ENCODE measurements at places on chromosomes 4 and X.

DNA sequence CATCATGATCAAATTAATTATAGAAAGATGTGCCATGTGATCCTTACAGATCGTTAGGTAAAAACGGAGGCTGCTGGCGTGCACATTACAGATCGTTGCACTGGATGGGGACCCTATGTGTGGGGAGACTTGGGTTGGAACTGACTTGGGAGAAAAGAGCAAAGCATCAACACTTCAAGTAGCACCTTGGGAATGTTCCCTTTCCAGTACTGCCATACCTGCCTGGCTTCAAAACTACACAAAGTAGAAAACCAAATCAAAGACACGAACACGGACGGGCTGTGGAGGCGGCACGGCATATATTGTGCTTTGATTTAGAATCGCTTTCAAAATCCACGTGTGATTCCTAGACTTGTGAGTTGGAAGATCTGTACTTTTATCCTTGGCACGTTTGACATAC is 898 bp downstream of the CMC4 start:
- no peak for DNase-seq

- DNase-seq, result no peak
Observed at GRCh38 chrX:112058255-112058654, 24.3 kb downstream of the TRPC5 start.

DNA sequence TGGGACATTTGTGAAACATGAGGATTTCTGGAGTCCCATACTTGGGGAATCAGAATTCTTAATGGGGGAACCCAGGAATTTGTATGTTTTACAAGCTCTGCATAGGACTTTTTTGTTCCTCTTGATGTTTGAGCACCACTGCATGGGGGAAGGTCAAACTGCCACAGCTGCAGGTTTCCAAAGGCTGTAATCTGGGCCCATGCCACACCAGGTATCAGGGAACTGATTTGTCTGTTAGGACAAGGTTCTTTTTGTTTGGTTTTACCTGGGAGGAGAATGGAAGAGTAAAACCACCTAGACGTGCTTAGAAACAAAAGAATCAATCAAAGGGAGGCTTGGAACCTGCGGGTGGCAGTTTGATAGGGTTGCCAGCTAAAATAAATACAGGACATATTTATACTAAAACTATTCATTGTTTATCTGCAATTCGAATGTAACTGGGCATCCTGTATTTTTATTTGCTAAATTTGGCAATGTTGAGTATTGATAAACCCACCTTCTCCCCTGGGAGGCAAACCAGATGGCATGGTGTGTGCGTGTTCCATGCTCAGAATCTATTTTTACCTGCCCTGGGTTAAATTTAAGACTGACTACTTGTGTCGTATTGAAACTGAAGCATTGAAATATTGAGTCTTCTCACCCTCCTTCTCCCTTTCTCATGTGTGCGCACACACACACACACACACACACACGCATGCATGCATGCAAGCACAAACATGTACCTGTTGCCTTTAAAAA is 63.7 kb downstream of the TMEM164 start:
- no peak for DNase-seq

DNA sequence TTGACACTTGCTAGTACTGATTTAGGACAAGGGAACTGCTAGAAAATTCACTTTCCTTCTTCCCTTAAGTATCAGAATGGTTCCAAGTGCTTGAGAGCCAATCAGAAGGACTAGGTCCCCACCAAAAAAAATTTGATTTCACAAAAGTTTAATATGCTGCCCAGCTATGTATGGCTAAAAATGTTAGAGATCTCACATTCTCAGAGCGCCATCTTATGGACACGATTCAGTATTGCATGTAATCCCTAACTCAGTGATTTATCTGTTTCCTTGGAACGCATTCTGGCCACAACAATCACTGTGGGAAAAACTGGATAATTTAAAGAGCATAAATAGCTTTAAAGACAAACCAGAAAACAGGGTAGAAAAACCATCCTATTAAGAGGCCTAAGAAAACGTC is 255.1 kb upstream of the GPC4 start:
- DNase-seq, result no peak

- DNase-seq, result no peak
Observed at GRCh38 chrX:125293850-125294780, 25.6 kb upstream of the TEX13C start.

DNA sequence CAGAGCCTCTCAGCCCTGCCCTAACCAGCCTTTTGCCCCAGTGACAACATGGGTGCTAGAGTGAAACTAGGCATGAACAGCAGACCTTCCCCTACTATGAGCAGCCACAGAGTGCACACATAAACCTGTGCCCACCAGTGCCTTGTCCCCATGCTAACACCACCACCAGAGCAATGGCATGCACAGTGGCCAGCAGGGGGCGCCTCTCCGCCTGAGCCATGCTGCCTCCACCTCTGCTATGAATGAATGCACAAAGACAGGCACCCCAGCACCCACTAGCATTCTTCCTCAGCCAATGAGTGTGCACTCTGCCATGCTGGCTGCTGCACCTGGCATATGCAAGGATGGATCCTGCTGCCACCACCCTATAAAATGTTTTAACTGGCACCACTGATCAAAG is 286.9 kb upstream of the FGF16 start:
- DNase-seq, result no peak

DNA sequence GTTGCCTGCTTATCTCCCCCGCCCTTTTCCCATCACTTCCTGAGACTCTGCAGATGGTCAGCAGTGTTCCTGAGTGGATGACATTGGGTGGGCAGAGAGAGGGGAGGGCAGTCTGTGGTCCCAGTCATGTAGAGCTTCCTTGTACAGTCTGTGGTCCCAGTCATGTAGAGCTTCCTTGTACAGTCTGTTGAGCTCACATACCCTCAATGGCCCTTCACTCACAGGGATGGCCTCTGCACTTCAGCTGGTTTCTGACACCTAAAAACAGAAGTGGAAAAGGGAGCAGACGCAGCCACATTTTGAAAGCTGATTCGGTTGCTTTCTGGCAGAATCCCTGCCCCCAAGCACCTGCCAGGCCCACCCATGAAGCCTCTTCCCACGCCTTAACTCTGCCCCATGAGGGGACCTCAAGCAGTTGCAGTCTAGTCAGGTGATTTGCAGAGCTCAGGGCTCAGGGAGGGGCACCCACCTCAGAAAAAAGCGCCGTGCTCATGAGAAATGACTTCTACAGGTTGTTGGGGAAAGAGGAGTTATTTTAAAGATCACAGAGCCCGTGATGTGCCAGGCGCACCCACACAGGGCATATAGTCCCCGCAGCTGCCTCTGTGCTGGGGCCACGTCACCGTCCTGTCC is 3.6 kb upstream of the TMEM271 start:
- no peak for DNase-seq

GRCh38 chr4:152485726-152486276 is 50.1 kb downstream of the FBXW7 start:
- DNase-seq, result no peak

DNA sequence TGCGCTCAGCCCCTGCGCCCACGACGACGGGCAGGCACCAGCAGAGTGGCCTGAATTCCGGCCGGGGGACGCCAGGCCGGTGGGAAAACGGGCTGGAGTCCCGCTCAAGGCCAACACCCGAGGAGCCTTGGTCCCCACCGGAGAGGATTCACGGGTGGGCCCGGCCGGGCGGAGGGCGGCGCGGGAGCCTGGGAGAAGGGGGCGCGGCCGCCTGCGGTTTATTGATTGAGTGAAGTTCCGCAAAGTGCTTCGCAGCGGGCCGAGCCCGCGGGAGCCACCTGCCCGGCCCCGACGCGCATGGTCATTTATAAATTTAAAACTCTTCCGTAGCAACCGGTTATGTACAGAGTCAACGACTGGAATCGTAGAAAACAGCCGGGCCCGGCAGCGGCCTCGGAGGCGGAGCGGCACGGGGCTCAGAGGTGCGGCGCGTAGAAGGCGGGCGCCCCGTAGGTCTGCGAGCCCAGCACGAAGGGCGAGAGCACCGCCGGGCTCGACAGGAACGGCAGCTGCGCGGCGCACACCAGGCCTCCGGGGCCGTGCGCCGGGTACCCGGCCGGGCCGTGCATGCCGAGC is 3.6 kb downstream of the NKX1-1 start:
- no peak for DNase-seq

GRCh38 chr4:52606726-52607125 is 52.4 kb downstream of the USP46 start:
- DNase-seq, result no peak

DNA sequence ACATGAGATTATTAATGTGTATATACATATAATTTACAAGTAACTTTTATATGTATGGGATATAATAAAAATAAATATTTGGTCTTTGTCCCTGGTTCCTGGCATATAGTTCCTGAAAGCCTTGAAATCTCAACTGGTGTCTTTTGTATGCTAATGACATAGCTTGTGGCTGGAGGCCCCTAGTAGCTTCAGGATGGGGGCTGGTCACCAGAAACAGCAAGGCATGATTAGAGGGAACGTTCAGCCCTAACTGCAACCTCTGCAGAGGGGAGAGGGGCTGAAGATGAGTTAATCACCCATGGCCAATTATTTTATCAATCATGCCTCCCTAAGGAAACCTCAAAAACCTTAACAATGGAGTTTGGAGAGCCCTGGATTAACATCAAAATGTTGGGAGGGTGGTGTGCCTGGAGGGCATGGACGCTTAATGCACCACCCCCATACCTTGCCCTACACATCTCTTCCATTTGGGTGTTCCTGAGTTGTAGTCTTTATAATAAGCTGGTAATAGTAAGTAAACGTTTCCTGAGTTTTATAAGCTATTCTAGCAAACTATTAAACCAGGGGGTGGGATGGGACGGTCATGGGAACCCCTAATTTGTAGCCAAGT is 21.3 kb downstream of the PIN4 start:
- DNase-seq, result no peak

- DNase-seq, result no peak
Observed at GRCh38 chr4:20126906-20127305, 124.8 kb upstream of the SLIT2 start.
